ENCODE measurements at places on chromosomes 1 and 21. TPM values are rescaled to one million over a fixed set of nuclear protein-coding genes. Genes with fewer than 3 reads are reported as not detected.
A peak's percentile ranks its signal among the peaks of the same experiment; 100 is the strongest.

- H3K27me3 ChIP-seq = peaks cover 15% of the 10 kb centered on the region
- no peaks in the 10 kb centered on the region for H3K4me1 ChIP-seq
- H3K27ac ChIP-seq = no peak within 1 kb of the TSS
- H3K4me3 ChIP-seq = peak within 1 kb of the TSS; percentile 51
- no peaks in the 10 kb centered on the region for H3K36me3 ChIP-seq
- no peak for DNase-seq
Observed at GRCh38 chr1:14598498-14599182, at the start of gene KAZN. Gene KAZN (plus strand): TSS chr1:14598685.

- H3K4me1 ChIP-seq = no peaks in the 10 kb centered on the region
- no peaks in the 10 kb centered on the region for H3K27me3 ChIP-seq
- H3K36me3 ChIP-seq = no peaks in the 10 kb centered on the region
- DNase-seq = peak; percentile 29
Observed at GRCh38 chr1:9900142-9901043, 9.7 kb downstream of the CTNNBIP1 start.

- H3K36me3 ChIP-seq = no peaks in the 10 kb centered on the region
- H3K4me3 ChIP-seq = no peak overlapping the region
- H3K27me3 ChIP-seq = no peaks in the 10 kb centered on the region
- peaks cover 16% of the 10 kb centered on the region for H3K4me1 ChIP-seq
- peak overlapping the region; percentile 76 for H3K27ac ChIP-seq
- peak; percentile 56 for DNase-seq
Observed at GRCh38 chr1:44676484-44677200, 2.1 kb downstream of the ARMH1 start.

The UBL4B gene
- not detected for total RNA-seq

DNA sequence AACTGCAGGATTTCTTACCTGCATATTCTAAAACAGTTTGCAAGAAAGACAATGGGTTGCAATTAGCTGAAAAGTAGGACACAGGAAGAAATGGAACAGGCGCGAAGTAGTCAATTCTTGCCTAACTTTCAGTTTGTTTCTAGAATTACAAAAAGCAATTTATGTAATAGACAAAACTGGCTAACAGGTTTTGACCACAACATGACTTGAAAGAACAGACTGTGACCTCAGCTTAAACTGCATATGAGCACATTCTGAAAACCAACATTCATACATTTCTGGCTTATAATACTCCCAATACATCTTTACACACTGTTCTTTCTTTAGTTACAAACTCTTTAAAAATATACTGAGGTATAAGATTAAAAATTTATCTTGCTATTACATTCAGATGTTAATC, 405.9 kb upstream of the B3GALT2 start:
- no peaks in the 10 kb centered on the region for H3K4me1 ChIP-seq
- no peaks in the 10 kb centered on the region for H3K36me3 ChIP-seq
- no peak for DNase-seq
- H3K4me3 ChIP-seq = no peak overlapping the region
- H3K27ac ChIP-seq = no peak overlapping the region
- H3K27me3 ChIP-seq = no peaks in the 10 kb centered on the region

The LINGO4 gene
- total RNA-seq = not detected

- H3K36me3 ChIP-seq = no peaks in the 10 kb centered on the region
- H3K27ac ChIP-seq = no peak overlapping the region
- peaks cover 12% of the 10 kb centered on the region for H3K4me1 ChIP-seq
- H3K4me3 ChIP-seq = no peak overlapping the region
- DNase-seq = no peak
Observed at GRCh38 chr1:115134231-115134630, 44.9 kb upstream of the TSPAN2 start.

DNA sequence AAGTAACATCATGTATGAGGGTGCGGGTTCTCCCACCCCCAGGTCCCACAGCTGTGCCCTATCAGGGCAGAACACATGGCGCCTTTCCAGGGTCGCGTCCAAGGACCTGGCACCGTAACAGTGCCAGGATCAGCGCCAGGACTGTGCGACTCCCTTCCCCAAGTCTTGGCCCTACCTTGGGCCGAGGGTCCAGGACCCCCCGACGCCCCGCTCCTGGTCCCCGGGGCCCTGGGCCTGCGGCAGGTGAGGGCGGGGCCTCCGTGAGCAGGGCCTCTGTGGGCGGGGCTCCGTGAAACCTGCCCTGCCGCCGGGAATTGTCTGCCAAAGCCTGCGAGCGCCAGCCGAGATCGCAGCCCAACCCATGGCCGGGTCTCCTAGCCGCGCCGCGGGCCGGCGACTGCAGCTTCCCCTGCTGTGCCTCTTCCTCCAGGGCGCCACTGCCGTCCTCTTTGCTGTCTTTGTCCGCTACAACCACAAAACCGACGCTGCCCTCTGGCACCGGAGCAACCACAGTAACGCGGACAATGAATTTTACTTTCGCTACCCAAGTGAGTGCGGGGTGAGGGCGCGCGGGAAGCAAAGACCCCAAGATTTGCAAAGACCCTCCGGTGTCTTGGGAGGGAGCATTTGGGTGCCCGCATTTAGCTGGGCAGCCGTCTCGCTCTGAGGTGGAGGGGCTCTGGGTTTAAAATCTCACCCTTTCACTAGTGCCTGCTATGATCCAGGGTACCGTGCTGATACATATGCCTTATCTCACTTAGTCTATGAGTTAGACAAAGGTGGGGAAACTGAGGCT, at the start of gene RHBG:
RHBG (plus strand) TSS at position 323 of the 796 bp plus-strand sequence; CDS start at position 362, 39 bp downstream.
- DNase-seq = peak; percentile 6
- no peaks in the 10 kb centered on the region for H3K36me3 ChIP-seq
- no peaks in the 10 kb centered on the region for H3K4me1 ChIP-seq

DNA sequence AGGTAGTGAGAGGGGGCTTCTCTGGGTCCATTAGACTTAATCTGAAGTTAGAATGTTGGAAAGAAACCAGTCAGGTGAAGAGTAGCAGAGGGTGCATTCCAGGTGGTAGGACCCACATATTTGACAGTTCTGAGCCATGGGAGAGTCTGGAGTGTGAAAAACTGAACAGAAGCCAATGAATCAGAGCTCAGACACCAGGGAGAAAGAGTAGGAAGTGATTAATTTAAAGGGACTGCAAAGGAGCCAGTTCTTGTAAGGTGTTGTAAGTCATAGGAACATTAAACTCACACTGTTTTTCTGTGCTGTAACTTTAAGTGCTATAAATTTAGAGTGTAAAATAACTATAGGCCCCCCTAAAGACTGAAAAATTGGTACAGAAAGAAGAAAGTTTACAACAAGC, 5.9 kb upstream of the DHX9 start:
- no peaks in the 10 kb centered on the region for H3K36me3 ChIP-seq
- no peak overlapping the region for H3K27ac ChIP-seq
- H3K27me3 ChIP-seq = no peaks in the 10 kb centered on the region
- H3K4me1 ChIP-seq = no peaks in the 10 kb centered on the region
- H3K4me3 ChIP-seq = no peak overlapping the region

GRCh38 chr1:222547944-222548671, at the start of gene HHIPL2:
Gene HHIPL2 (minus strand): TSS chr1:222548104. CDS start chr1:222548044, 60 bp downstream.
- no peak for DNase-seq
- H3K27me3 ChIP-seq = no peaks in the 10 kb centered on the region
- H3K27ac ChIP-seq = peak within 1 kb of the TSS; percentile 47
- H3K36me3 ChIP-seq = no peaks in the 10 kb centered on the region

DNA sequence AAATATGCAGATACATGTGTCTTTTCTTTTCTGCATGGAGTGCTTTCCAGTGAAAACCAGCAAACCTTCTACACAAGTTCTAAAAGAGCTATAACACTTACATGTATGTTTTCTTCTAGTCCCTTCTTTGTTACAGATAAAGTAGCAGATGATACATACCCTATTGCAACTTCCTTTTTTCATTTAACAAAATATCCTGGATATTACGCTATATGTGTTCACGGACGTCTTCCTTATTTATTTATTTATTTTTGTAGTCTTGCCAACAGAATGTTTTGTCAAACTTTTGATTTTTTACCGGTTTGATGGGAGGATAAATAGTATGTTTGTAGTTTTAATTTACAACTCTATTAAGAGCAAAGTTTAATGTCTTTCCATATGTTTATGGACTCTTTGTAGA, 5.2 kb upstream of the GALNT2 start:
- no peak for DNase-seq
- H3K4me3 ChIP-seq = no peak overlapping the region
- H3K27ac ChIP-seq = no peak overlapping the region

DNA sequence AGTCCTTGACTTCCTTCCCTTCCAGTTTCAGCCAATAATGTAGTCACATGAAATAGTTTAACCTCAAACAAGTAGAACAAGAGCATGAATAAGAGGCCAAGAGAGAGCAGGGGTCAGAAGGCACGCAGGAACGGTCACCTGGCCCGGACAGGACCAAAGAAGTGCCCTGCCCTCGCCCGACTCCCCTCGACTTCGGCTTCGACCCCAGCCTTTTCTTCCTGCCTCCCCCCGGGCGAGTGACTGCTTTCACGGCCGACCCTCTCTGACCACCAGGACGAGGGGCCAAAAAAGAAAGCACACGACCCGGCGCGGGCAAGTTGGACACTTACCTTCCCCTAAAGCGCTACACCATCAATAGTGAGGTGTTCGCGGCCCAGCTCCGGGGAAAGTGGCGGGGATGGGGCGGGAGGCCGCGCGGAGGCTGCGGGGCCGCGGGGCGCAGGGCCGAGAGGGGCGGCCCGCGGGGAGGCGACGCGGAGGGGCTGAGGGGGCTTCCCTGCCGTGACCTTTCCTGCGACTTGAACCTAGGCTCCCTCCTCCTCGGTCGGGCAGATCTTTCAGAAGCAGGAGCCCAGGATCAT, 519 bp downstream of the RERE start:
- peak overlapping the region; percentile 85 for H3K27ac ChIP-seq
- H3K4me3 ChIP-seq = peak overlapping the region; percentile 85
- no peaks in the 10 kb centered on the region for H3K27me3 ChIP-seq
- peak; percentile 23 for DNase-seq

The MSH4 gene
- total RNA-seq = 0.66 TPM

GRCh38 chr1:206590025-206590758, 22.1 kb downstream of the EIF2D start:
- H3K4me3 ChIP-seq = no peak overlapping the region
- H3K36me3 ChIP-seq = peaks cover 9% of the 10 kb centered on the region
- no peaks in the 10 kb centered on the region for H3K27me3 ChIP-seq
- H3K4me1 ChIP-seq = peaks cover 27% of the 10 kb centered on the region
- H3K27ac ChIP-seq = peak overlapping the region; percentile 55
- DNase-seq = peak; percentile 85

DNA sequence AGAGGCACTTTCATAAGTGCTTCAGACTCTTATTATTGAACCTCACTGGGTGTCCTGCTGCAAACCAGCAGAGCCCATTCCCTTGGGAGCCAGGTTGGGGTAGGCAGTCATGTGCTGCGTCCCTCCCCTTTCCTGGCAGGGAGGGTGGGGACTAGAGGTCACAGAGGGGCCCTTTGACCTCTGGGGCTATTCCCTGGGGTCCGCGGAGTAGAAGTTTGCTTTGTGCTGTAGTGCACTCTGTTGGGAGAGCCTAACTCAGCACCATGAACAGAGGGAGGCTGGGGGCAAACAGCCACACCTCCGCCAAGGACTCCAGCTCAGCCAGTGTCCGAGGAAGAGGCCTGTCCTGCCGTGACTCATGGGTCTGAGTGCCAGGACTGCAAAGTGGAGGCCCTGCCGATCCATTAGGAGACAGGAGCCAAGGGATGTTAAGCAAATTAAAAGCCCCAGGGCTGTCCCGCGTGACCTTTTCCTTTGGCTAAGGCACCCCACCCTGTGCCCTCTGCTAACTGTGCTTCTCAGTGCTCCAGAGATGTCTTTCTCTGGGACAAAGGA, 3.0 kb upstream of the IGSF21 start:
- H3K36me3 ChIP-seq = no peaks in the 10 kb centered on the region
- DNase-seq = no peak
- peaks cover 28% of the 10 kb centered on the region for H3K27me3 ChIP-seq

- no peaks in the 10 kb centered on the region for H3K36me3 ChIP-seq
- no peak overlapping the region for H3K27ac ChIP-seq
- peak; percentile 45 for DNase-seq
- no peak overlapping the region for H3K4me3 ChIP-seq
- H3K4me1 ChIP-seq = peaks cover 13% of the 10 kb centered on the region
Observed at GRCh38 chr1:224589006-224589405, 27.1 kb upstream of the CNIH3 start.

- no peak overlapping the region for H3K4me3 ChIP-seq
- H3K27me3 ChIP-seq = no peaks in the 10 kb centered on the region
- H3K36me3 ChIP-seq = no peaks in the 10 kb centered on the region
- no peak overlapping the region for H3K27ac ChIP-seq
- H3K4me1 ChIP-seq = no peaks in the 10 kb centered on the region
Observed at GRCh38 chr1:63557365-63557987, 34.2 kb downstream of the EFCAB7 start.

The C1orf210 gene
- not detected for total RNA-seq

The KRTAP12-2 gene
- total RNA-seq = not detected

Data from fibroblast of lung (primary cell).